ENCODE measurements at places on chromosomes 16 and 17.

DNA sequence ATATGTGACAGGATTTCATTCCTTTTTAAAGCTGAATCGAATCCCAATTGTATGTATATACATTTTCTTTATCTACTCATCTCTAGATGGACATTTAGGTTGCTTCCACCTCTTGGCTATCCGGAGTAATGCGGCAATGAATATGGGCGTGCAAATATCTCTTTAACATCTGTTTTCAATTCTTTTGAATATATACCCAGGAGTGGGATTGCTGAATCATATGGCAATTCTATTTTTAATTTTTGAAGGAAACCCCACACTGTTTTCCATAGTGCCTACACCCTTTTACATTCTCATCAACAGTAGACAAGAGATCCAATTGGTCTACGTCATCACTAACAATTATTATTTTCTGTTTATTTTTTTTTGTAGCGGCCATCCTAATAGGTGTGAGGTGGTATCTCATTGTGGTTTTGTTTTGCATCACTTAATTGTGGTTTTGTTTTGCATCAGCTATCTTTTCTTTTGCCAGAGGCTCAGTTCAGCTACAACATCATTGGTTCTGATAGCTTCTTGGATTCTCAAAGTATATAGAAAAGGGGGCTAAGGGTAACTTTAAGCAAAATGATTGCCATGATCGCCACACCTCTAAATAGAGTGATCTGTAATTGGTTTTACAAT lies 25.6 kb upstream of the MAP2K6 start:
- ATAC-seq, result no peak

DNA sequence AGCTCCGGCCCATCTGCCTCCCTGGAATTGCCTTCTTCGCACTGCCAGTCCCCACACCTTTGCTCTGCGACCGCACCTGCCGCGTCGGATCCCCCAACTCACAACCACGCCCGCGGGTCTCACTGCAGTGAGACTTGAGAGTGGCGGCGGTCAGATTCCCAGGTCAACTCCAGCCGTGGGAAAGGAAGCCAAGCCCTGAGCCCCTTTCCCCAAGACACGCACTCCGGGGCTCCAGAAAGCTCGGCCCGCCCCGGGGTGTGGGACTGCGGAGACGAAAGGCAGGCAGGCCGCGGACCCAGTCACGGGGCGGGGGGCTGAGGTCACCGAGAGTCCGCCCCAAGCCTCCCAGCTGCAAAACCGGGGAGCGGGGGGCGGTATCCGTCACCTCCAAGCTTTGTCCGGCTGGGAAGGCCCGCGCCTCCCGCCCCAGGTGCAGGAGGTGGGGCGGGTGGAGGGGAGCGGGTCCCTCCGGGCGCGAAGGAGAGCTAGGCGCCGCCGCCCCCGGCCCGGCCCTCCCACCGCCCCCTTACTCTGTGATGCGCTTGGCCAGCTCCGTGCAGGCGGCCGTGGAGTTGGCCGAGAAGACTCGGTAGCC lies 615 bp downstream of the PRPSAP1 start:
- no peak for ATAC-seq

- ATAC-seq, result no peak
These were observed 9.3 kb downstream of the SLC46A1 start for GRCh38 chr17:28396635-28397239.

GRCh38 chr17:67132366-67132765 lies 88.0 kb downstream of the CACNG1 start:
- ATAC-seq, result no peak

DNA sequence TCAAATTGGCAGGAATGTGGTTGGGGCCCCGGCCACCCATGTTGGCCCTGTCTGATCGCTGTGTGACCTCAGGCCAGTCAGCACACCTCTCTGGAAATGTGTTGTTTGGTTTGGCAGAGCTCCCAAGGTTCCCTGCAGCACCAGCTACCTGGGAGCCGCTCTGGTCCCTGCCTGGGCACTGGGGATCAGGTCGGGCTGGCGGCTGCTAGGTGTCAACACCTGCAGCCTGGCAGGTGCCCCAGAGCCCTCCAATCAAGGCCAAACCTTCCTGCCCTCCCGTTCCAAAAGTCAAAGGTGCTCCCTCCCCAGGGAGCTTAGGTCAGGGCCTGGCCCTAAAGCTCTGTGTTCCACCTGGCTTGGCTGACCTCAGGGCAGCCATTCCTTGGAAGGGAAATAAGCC lies 55.9 kb downstream of the ZDHHC7 start:
- ATAC-seq, result no peak

DNA sequence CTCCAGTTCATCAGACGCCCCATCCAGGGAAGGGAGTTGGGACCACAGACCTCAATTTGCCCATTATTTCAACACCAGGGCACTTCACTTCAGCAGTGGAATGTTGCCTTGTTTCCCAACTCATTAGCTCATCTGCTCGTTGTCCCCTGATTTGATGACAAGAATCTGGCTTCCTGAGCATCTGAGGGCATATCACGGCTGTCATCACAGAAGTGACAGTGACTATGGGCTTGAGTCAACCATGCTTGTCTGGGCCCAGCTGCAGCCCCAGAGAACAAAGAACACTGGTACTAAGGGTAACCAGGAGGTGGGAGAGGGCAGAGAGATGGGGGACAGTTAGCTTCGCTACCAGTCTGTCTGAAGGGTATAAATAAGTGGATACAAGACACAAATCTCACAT lies 266.0 kb upstream of the SDK2 start:
- ATAC-seq, result no peak

- ATAC-seq, result no peak
These were observed 131.2 kb downstream of the HS3ST3B1 start for GRCh38 chr17:14432079-14432478.

GRCh38 chr17:11736613-11737312 lies 138.5 kb downstream of the DNAH9 start:
- no peak for ATAC-seq

- peak; percentile 43 for ATAC-seq
These were observed 85.1 kb downstream of the RGS9 start for GRCh38 chr17:65222214-65222738.

- ATAC-seq, result no peak
These were observed 365.7 kb downstream of the SEC14L1 start for GRCh38 chr17:77506371-77506991.

DNA sequence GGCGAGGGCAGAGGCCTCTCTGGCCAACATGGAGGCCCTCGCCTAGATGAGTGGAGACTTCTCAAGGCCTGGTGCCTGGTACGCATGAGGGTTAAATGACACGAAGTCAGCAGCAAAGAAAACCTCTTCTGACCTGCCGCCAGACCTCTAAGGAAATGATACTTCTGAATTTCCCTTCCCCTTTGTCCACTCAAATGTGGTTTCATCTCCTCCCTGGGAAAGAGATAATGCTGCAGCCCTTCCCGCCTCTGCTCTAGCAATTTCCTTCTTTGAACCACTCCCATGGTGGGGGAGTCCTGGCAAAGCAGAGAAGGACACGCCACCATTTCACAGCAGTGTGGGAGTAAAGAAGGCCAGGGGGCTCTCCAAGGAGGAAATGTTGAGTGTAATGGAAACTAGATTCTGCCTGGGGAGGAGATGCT lies 65.7 kb upstream of the BCAR1 start:
- ATAC-seq, result no peak

DNA sequence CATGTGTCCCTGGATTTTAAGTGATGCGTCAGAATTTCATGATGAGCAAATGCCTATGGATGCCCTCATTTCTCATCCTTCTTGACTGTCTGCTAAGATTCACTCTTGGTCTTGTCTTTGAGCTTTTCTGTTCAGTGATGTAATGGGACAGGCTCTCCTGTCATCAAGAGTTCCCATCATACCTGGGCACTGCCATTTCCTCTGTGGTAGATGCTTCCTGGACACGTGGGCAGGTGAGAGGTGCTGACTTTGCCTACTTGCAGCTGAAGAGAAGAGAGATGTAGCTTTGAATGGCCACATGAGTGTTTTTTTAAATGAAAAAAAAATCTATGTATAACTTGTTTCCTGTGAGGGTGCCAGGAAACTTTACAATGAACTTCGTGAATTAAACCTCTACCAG lies 557.7 kb downstream of the MAF start:
- no peak for ATAC-seq

DNA sequence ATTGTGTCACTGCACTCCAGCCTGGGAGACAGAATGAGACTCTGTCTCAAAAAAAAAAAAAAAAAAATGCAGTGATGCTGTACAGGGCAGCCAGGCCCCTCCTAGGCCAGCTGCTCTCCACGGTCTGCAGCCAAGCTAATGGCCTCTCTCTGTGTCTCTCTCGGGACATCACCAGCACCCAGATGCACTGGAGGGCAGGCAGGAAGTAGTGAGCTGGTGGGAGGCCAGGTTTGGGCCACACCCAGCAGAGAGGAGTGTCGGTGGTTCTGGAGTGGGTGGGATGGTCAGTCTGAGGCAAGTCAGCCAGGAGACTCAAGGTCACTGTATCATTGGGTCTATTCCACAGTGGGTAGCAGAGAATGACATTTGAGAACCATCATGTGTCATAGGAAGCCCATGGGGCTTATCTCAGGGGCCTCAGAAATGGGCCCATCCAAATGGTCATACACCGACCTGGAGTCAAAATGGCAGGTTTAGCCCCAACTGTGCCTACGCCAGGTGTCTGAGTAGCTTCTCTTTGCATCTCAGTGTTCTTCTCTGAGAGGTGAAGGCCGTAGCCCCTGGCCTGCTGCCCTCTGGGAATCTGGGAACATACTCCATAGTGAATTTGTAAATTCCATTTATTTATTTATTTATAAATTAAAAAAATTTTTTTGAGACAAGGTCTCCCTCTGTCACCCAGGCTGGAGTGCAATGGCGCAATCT lies 22.7 kb downstream of the WNT9B start:
- ATAC-seq, result no peak

DNA sequence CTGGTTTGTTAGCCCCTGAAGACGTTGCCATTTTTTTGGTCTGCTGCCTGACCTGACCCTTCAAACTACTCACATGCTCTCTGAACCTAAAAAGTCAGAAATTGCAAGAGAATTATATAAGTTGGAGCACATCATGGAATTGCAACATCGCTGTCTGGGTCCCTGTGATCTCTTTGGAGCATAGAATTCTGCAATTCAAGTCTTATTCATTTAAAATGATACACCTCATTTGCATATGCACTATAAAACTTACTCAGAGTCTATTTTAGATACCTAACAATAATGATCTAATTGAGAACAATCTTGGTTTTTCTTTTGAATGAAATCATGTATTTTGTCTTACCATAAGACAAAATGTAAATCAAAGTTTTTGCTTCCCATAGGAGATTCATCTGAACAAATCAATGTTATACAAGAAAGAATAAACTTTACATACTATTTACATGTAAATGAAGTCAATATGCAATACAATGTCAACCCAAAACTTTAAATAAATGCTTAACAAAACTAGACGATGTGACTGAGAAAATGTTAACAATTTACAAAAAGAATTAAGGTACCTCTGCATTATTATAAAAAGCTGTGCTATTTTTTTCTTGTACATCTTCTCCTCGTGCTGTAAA lies 99.7 kb downstream of the HELZ start:
- ATAC-seq, result no peak

DNA sequence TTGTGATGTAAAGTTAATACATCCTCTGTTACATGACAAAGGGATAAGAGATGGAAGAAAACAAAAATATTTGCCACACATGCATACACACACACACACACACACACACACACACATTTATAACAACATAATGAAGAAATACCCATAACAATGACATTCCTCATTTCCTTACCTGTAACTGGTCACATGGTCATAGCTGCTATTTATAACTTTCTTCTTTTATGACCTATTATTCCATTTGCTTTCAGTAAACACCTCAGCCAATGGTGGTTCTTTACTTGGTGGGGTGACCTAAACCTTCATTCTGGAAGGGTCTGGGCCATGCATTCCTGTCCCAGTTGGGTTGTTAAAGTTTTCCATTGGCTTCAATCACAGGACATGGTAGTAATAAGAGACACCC lies 5.3 kb downstream of the MT2A start:
- ATAC-seq, result no peak

DNA sequence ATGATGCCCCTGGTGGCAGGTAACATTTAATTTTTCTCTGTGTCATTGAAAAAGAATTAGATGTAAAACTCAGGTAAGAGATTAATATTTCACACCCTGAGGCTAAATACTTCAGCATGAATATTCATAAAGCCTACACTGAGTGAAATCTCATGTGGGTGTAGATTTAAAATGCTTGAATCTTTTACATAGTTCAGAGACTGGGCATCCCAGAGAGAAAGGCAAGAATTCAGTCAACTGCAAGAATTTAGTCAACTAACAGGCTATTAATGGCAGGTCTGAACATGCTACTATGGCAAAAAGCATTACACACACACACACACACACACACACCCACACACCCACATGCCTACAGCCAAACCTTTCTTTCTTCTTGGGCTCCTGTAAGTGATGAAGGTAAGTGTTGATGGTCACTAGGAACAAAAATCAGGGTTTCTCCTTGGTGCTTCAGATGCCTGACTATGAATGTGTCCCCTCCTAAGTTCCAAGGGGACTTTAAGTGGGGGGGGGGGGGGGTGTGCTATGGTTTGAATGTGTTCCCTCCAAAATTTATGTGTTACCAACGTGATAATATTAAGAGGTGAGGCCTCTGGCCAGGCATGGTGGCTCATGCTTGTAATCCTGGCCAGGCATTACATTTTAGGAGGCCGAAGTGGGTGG lies 63.7 kb upstream of the PSMD7 start:
- ATAC-seq, result no peak

GRCh38 chr17:76697702-76698465 lies 12.9 kb downstream of the MXRA7 start:
- no peak for ATAC-seq

DNA sequence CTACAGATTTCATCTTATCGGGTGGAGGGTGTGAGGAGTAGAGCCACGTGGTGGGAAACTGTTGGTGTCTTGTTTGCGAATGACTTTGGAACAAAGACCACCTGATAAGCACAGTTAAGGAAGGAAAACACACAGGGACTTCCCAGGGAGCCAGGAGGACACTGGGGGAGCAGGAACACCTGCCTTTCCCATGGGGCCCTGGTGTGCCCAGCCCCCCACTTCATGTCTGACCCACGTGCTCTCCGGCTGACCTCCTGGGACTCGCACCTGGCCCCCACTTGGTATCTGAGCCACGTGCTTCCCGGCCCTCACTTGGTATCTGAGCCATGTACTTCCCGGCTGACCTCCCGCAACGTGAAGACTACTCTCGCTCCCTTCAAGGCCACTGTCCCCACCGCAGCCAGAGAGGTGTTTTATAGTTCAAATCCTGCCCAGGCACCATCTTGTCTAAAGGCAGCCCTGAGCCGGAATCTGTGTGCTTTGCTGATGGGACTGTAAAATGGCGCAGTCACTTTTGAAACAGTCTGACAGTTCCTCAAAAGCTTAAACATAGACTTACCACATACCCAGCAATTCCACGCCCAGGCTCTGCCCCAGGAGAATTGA lies 5.4 kb upstream of the CSNK1D start:
- ATAC-seq, result no peak

- ATAC-seq, result no peak
These were observed 32.6 kb downstream of the KLHDC4 start for GRCh38 chr16:87733190-87733589.

- ATAC-seq, result no peak
These were observed 89.6 kb downstream of the BMERB1 start for GRCh38 chr16:15523939-15524338.

All from activated CD4-positive, CD25-positive, alpha-beta regulatory T cell treated with anti-CD3 and anti-CD28 coated beads, Interleukin-2, amount 50 U/mL, for 24 hours (primary cell).